ENCODE measurements at places on chromosomes 6 and 20. TPM values are rescaled to one million over a fixed set of nuclear protein-coding genes. Genes with fewer than 3 reads are reported as not detected.

The HLA-DPA1 gene
- 200 TPM for total RNA-seq

The MCHR2 gene
- total RNA-seq = not detected

DNA sequence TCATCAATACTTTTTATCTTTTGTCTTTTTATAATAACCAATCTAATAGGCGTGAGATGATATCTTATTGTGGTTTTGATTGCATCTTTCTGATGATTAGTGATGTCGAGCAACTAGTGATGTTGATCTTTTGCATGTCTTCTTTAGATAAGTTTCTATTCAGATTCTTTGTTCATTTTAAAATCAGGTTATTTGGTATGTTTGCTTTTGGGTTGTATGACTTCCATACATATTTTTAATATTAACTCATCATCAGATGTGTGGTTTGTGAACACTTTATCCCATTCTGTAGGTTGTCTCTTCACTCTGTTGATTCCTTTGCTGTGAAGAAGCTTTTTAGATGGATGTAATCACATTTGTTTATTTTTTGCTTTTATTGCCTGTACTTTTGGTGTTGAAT lies 295.8 kb downstream of the BCKDHB start:
- DNase-seq = no peak

- no peak for DNase-seq
Observed at GRCh38 chr6:157721426-157721825, 101.6 kb upstream of the SNX9 start.

GRCh38 chr6:106556368-106556960 lies 72.8 kb downstream of the RTN4IP1 start:
- no peak for DNase-seq

- no peak for DNase-seq
Observed at GRCh38 chr20:48002517-48002970, 217.3 kb upstream of the SULF2 start.

GRCh38 chr20:38727607-38728190 lies 3.4 kb downstream of the SLC32A1 start:
- peak; percentile 44 for DNase-seq

- DNase-seq = no peak
Observed at GRCh38 chr20:24705486-24705885, 236.1 kb downstream of the SYNDIG1 start.

DNA sequence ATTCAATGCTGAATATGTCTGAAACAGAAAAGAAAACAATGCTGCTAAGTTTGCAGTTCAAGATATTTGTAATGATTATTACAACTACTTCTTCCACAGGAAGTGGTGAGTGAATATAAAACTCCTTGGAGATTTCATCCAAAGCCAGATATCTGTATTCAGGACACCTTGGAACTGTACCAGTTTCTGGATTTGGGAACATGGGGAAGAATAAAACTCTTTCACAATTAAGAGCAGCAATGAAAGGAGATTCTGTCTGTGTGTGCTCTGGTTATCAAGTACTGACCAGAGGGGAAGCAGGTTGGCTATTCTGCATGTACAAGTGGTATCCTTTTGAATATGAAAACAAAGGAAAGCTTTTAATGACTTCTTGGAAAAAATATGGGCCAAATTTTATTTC lies 21.1 kb downstream of the ELOVL2 start:
- DNase-seq = no peak

Measured in kidney (tissue), 22 donors.